ENCODE measurements at places on chromosomes 11 and 22.

DNA sequence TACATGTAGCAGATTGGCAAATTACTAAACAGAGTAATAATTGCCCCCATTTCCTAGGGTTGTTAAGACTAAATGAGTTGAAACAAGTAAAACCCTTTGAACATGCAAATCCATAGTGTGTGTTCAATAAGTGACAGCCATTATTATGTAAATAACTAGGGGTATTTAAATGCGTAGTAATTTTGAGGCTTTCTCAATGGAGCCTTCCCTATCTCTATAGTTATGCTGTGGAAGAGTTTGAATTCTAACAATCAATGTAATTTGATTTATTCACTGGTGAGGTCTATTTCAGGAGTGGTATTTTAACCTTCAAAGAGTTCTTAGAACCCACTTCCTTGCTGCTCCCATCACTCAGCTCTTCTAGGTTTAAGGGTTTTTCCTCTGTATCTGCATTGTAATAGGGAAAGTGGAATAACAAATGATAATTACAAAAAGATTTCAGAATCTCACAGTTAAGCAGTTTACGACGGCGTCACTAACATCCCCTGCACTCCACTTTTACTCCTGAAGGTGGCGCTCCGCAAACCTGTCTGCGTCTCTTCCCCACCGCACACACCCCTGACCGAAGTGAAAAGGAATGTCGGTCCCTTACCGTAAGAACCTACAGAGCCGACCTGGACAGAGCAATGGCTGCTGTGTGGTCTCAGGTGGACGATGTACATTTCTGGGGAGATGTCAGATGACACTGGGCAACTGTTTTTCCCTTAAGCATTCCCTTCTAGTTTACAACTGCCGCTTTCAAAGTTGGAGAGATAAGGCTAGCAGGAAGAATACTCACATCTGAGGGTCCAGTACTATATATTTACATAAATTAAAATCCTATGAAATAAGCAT lies 80.8 kb downstream of the ZC3H12C start:
- DNase-seq = no peak

DNA sequence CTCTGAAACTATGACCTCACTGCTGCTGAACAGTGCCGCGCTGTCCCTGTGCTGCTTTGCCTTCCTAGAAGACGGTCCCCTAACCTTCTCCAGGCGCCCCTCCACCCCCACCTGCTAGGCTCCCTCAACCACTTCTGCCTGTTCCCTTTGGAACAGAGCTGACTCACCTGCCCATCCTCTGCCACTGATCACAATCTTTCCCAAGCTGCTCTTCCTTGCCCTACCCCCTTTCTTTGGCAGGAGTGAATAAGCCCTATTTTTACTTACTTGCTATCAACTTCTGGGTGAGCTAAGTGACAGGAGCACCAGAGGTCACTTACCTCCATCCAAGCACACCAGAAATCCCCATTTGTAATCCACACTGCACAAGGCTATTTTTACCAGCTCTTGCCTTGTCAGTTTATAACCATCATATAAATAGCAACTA lies 116.0 kb upstream of the BID start:
- no peak for DNase-seq

- DNase-seq = no peak
Measured at GRCh38 chr11:40187295-40187694, 1272.2 kb downstream of the LRRC4C start.

DNA sequence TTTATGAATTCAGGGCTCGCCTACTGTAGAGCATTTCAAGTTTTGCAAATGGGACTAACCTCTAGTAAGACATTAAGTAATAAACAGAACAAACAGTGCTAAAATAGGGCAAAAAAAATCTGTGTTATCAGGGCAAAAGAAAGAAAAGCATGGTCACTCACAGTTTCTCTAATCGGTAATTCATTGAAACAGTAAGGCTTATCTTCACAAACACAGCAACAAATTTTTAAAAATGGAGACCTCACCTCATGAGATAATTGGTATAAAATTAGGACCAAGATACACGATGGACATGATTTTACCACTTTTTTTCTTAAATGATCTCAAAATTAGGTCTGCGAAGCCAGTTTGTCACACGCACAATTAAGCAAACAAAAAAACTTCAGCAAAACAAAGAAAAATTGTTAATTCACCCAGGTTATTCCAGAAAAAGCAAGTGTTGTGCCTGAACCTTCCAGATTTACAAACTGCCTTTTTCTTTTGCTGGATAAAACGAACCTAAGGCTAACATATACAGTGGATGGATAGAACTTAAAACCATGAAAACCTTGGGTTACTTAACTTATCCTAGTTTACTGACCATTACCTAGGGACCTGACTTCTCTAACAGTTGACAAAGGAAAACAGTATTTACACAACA lies 1.4 kb downstream of the TMEM123 start:
- DNase-seq = no peak

GRCh38 chr11:76703707-76704106 lies 33.2 kb upstream of the LRRC32 start:
- no peak for DNase-seq

GRCh38 chr22:22558972-22559603 lies at the start of gene PRAME:
PRAME (minus strand) TSS chr22:22559265; CDS start chr22:22556832, 2,433 bp downstream.
- DNase-seq = no peak

- no peak for DNase-seq
Measured at GRCh38 chr11:6790546-6790945, 7.7 kb downstream of the OR2AG1 start.

DNA sequence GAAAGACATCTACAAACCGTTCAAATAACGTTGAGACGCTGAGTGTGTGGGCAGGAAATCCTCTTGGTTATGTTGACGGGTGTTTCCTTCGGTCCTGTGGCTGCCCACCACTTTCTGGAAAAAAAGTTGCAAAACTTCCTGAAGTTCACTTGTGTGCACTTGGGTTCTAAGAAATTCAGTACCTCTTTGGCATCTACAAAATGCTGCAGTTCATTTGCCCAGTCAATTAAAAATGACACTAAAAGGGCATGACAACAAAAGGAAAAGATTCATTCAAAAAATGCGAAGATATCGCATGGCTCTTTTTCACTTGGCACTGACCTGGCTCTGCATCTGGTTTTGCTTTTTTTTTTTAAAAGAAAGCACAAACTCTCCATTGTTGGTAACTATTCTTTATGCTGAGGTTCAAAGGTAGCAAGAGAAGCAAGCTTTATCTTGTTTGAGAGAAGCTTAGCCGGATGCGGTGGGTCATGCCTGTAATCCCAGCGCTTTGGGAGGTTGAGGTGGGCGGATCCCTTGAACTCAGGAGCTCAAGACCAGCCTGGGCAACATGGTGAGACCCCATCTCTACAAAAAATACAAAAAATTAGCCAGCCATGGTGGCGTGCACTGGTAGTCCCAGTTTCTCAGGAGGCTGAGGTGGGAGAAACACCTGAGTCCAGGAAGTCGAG lies 10.6 kb upstream of the XBP1 start:
- DNase-seq = peak; percentile 19

DNA sequence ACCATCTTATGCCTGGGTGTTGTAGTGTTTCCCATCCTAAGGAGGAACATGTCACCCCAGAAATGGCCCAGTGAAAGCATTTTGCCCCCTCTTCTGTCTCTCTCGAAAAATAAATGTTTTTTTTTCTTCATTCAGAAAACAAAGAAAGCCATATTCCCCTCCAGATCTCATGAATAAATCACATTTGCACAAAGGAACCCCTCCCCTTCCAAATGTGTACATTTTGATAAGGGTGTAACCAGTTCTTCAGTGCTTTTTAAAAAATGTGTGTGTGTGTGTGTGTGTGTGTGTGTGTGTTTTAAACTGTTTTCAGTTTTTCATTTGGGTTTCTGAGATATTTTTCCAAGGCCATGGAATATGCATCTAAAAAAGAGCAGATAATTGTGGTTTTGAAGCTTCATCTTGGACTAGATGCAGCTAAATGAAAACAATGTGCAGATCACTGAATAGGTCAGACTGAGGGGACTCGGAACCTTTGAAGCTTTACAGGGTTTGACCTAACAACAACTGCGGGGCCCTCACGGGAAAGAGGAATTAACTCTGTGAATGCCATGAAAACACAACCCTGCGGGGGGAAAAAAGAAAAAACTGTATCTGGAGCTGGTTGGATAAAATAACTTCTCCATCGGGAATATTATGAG lies 76.4 kb downstream of the YAP1 start:
- no peak for DNase-seq

GRCh38 chr11:105344938-105345337 lies 205.4 kb upstream of the CARD18 start:
- DNase-seq = no peak

- no peak for DNase-seq
Measured at GRCh38 chr11:83706566-83706965, 420.4 kb upstream of the CCDC90B start.

DNA sequence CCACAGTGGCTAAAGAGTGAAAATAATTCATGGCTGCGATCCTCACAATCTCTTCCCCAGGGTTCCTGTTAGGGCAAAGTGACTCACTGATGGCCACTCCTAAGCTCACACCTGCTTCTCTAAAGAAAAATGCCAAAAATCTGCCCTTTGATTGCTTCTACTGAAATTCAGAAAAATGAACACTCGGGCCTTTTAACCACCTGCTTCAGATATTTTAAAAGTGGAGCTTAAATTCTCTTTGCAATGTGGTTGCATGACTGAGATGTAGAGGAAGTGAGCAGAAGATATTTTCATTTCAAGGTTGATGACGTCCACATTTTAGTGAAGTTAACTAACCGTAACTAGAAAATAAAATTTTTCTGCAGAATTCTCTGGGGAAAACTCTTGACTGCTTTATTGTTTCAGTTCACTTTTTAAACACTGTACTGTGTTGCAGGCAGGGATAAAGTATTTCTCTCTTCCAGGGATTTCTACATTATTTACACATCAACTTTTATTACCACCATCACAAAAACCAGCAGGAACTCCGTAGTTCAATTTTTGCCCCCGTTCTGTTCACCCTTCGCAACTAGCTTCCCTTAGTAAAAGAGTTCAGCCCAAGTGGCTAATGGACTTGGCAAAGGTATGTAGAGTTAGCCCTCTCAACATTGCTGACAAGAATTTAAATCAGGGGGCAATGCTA lies 8.5 kb downstream of the RAB30 start:
- no peak for DNase-seq

DNA sequence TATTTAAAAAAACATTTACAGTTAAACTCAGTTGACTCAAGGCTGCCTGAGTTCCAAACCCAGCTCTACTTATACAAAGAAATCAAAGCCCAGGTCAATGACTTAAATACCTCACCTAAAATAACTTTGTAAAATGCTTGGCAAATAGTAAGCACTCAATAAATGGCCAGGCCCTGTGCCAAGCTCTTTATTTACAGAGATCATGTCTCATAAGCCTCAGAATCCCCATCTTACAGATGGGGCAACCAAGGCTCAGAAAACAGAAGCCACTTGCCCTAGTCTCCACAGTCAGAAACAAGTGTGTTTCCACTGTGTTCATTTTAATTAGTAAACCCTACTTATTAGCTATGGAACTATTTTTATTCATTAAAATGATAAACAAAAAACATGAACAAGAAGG lies 30.5 kb upstream of the TTC28 start:
- no peak for DNase-seq
